ENCODE measurements at places on chromosomes 6 and 20.

- DNase-seq: no peak
These were observed 12.4 kb downstream of the PXMP4 start for GRCh38 chr20:33707668-33708067.

DNA sequence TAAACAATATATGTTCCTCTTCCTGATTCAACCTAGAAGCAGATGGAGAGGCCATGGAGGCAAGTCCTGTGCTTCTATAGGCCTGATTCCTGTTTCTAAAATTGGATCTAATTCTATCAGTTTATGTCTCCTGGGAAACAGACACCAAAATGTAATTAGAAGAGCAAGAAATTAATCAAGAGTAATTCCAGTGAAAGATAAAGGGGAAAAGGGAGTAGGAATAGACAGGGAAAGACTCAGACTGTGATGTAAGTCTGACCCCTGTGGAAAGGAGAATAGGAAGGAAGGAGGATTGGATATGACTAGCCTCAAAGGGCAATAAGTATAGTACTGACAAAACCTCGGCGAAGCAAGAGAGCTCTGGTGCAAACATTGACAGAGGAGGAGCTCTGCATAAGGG is 33.9 kb upstream of the FBXO30 start:
- no peak for DNase-seq

DNA sequence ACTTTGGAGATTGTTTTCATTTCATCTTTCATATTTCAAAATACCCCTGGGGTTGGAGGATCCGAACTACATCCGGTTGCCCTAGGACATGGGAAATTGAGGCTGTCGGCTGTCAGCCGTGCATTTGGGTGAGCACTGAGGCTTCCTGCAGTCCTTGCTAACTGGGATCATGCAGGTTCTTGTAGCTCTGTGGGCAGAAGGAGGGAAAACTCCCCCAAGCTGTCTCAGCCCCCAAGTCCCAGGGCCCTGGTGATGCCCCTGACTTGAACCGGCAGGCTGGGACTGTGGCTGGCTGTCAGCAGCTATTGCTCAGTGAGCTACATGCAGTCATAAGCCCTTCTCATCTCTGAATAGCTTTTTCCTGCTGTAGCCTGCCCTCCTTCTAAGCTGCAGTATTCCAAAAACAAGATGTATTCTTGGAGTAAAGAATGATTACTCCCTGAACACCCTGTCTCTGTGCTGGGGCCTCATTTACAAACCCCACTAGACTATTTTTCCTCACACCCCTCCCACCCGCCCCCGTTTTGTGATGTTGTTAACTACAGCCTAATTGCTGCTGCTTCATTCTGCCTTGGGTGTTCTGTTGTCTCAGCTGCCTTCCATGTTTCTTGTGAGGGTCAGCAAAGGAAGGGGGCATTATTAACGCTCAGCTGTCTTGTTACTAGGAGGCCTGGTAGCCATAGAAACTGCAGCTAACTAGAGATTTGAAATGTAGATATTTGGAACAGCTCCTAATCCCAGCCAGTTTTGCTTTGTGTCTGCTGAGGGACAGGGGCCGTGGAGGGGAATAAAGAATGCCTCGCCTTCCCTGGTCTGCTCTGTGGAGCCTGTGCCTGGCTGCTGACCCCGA is 18.1 kb downstream of the MTRES1 start:
- peak; percentile 45 for DNase-seq

DNA sequence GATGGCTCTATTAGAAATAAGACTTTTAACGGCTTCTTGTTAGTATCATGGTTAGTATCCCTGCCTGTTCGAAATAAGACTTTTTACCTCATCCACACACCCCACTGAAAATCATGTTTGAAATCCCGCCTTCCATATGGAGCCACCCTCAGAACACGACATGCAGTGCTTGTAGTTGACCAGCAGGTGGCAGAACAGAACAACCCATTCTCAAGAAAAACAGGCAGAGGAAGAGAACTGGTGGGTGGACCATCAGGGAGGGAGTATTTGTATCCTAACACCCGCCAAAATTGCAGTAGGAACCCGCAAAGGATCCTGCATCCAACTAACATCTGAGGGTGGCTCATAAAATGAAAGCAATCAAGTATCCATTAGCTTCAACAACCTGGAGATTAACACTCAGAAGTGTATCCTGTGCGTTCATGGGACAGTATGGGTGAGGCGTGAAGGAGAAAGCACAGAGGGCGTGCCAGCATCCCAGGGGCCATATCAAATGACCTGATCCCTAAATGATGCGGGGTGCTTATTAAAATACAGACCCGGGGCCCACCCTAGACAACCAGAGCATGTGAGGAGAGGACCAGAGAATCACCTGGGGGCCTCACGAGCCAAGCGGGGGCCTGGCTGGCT is 89.6 kb upstream of the NHSL1 start:
- DNase-seq: peak; percentile 55

GRCh38 chr20:33291830-33292355 is 8.9 kb downstream of the BPIFB1 start:
- peak; percentile 18 for DNase-seq

DNA sequence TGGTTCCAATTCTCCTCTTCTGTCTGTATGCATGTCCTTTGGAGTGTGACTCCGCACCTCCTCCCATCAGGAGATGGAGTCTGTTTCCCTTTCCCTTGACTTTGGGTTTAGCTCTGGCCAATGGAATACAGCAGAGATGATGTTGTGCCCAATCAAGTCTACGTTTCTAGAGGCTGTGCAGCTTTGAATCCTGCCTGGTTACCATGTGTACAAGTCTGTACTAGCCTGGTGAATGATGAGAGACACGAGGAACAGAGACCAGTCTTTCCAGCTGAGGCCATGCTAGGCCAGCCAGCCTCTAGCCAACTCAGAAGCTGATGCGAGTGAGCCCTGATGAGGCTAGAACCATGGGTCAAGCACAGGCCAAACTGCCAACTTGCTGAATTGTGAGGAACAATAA is 83.2 kb downstream of the LAMP5 start:
- no peak for DNase-seq

DNA sequence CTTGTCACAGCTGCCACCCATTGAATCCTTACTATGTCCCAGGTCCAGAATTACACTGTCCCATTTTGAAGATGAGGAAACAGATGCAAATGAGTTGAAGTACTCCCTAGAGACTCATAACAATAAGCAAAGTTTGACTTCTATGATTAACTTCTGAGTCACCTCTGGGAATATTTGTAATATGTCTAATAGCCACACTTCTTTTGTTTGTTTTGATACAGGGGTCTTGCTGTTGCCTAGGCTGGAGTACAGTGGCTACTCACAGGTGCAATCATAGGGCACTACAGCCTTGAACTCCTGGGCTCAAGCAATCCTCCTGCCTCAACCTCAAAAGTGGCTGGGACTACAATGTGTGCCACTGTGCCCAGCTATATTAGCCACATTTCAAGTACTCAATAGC is 11.4 kb upstream of the SOX12 start:
- DNase-seq: no peak

- no peak for DNase-seq
These were observed 188.6 kb downstream of the SYNDIG1 start for GRCh38 chr20:24657878-24658620.

DNA sequence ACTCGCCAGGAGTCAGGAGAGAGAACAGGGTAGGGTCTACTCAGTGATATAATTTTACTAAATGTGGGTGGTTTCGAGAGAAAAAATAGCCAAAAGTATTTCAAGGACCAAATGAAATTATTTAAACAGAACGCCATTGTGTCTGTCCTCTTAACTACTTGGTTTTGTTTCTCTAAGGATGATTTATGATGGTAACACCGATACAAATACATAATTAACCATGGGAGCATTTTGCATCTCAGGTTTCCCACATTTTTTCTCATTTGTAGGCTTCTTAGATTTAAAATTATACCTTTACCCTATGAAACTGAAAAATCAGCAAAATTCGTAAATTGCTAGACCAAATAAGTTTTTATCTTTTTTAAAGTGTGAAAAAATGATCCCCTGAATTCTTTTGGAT is 188.2 kb downstream of the ZFP64 start:
- DNase-seq: no peak

GRCh38 chr20:59750209-59750840 is 146.0 kb downstream of the PHACTR3 start:
- DNase-seq: no peak

DNA sequence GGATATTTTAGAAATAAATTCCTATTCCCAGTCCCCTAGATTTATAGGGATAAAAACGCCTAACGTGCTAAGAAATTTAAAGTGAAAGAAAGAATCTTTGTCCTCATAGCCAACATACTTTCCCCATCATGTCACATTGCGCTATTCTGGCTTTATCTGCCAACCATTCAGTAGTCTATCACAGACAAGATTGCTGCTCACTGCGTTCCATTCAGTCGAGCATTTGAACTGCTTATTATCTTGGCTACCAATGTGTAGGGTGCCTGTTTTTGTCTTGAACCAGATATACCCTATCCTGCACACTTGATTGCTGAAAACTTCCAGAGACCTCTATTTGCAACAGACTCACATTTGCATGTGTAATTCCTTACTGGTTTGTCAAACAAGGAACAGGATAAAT is 751.5 kb downstream of the EPHA7 start:
- DNase-seq: no peak

DNA sequence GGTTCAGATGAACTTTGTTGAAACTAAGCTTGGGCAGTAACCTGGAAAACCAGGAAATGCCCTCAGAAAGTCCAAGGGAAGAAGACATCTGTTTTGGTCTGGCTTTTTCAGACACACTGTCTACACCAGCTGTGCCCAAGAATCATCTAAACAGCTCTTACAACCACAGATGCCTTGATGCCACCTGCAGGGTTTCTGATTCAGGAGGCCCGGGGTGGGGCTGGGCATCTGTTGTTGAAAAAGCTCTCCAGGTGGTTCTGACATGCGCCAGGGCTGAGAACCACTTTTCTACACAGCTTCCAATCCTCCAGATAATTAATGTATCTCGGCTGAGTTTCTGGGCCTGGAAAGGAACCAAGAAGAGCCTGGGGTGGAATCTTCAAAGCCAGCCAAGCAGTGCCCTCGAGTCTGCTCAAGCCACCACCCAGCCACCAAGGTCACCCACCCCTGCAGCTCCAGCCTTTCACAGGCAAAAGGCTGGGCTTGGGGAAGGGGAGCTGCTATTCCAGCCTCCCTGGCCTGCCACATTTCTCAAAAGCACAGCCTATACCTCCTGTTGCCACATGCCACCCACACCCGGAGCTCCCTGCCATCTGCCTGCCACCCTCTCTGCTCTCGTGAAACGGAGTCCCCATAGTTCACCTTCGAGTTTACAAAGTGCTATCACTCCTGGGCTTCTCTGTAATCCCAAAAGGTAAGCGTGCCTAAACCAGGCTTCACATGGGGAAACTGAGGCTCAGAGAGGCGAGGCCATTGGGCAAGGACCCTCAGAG is 9.4 kb downstream of the MDGA1 start:
- DNase-seq: no peak

DNA sequence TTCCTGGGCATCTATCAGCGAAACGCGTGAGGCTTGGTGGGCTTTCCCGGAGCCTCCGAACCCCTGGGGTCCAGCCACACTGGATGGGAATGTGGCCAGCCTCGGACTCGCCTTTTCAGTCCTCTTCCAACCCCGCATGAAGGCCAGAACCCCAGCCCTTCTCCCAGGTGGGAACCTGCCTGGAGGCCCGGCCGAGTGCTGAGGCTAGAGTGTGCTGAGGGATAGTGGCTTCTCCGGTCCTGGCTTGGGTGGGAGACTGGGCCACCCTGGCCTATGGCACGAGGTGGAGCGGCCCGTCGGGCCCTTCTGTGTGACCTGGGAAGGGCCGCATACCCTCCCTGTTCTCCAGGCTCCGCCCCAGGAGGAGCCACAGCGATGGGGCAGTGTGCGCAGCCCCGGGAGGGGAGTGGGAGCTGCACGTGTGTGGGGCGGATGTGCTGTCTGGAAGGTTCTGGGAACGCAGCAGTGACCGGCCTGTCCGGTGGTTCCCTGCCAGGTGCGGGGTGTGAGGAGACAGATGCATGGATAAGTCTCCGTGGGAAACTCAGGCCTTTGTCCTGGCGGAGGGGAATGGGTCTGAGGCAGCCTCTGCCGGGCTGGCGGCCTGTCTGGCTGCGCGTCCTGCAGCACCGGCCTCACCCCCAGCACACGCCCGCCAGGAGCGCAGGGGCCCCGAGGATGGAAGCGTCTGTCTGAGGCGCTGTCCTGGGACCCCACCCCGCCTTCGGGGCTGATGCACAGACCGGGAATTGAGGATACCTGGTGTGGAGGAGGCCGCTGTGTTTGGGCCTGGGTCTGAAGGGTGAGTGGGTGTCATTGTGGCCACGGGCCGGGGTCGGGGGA is 1.1 kb upstream of the BHLHE23 start:
- DNase-seq: no peak

DNA sequence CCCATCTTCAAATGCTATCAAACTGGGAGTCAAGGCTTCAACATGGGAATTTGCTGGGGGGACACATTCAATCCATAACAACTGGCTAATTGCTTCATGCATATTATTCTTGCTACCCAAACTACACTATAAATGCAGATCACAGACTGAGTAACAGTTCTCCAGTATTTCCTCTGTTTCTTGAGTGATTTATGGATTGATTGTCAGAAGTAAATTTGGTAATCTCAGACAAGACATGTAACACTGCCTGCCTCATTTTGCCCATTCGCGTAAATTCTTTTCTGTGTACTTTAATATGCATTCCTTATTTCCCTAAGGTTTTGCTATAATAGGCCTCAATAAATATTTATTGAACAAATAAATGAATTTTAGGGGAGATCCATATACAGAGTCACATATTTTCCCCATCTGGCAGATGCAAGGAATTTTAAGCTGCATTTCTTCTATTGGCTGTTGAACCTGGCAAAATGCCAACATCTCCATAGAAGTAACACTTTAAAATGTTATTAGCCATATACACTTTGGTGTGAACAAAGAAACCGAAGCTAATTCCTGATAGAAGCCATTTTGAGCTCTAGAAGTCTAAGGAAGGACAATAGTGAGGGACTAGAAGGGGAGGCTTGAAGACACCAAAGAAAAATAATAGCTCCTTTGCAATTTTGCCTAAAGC is 98.2 kb downstream of the QRSL1 start:
- no peak for DNase-seq

GRCh38 chr6:110098511-110099116 is 80.9 kb downstream of the WASF1 start:
- DNase-seq: no peak

GRCh38 chr6:134828641-134829040 is 121.3 kb downstream of the ALDH8A1 start:
- DNase-seq: no peak

Measured in hippocampal formation (tissue), 2 donors.